ENCODE measurements at places on chromosomes 12 and 14.

- DNase-seq: no peak
These were observed 441.1 kb downstream of the BCAT1 start for GRCh38 chr12:24507827-24508226.

GRCh38 chr12:52190860-52191729 lies 719 bp downstream of the KRT80 start:
- no peak for DNase-seq

DNA sequence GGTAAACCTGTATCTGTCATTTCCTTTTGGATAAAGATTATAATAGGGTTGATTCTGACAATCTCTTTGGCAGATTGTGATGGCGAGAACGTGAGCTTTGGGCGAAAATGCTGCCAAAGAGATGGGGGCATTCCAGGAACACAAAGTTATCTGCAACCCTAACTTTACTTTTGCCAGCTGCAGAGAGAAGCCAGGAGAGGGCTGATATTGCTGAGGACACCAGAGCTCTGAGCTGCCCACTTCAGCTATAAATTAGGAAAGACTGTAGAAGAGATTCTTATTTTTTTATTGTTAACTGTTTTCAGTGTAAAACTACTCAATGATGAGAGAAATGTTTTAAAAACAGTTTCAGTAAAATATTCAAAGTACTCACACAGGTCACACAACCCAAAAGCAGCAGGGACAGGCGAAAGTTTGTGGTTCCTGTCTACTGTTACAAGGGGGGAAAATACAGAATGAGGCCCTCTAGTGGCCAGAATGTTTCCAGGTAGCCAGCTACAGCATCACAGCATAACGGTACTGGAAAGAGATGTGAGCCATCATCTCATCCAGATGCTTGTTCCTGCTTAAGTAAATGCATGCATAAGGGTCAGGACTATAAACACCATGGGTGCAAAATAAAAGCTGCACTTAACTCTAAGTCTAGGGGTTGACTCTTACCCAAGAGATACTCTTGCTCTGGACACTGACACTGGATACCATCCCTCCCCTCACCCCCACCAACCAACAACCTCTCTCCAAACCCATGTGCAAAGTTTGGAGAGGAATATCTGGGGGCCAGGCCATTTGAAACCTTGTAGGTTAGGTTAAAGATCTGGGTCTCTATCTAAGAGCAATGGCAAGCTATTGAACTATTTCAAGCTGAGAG lies 498.4 kb downstream of the RMST start:
- DNase-seq: peak; percentile 14

- no peak for DNase-seq
These were observed 101.8 kb downstream of the CAND1 start for GRCh38 chr12:67370979-67371378.

- peak; percentile 79 for DNase-seq
These were observed 82.9 kb upstream of the STXBP6 start for GRCh38 chr14:25132732-25133422.

GRCh38 chr12:39331539-39332261 lies 111.2 kb downstream of the KIF21A start:
- no peak for DNase-seq

DNA sequence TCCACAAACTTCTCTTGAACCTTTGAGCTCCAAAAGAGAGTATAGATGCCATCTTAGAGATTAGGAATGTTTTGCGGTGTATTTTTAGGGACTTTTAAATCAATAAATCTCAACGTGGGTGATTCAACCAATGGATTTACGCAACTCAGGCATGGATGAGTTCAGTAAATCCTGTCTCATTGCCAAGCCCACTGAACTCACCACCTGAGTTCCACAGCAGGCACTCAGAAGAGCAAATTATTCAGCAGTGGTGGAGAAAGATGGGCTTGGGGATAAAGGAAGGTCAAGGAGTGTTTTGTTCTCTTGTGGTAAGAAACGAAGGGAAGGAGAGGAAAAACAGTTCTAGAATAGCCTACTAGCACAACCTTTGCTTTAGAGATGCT lies 68.7 kb upstream of the HMGA2 start:
- DNase-seq: no peak

- DNase-seq: no peak
These were observed 1.4 kb downstream of the CALCOCO1 start for GRCh38 chr12:53725824-53726223.

GRCh38 chr12:39919790-39920189 lies 186.1 kb downstream of the SLC2A13 start:
- no peak for DNase-seq

DNA sequence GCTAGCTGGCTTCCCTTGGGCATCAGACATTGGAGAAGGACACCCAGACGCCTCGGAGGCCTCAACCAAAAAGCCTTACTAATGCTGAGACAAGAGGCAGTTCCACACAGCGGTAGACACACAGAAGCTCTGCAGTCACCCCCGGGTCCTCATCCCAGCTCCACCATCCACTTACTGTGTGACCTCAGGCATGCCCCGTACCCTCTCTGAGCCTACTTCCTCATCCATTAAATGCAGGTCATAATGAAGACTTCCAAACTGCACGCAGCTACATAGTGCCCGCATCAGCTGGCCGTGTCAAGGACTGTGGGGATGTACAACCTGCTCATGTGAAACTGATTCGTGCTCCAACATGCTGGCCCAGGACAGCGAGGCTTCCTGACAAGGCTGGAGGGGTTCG lies 72.3 kb downstream of the KDM2B start:
- DNase-seq: no peak

GRCh38 chr12:12511021-12511783 lies 51.5 kb downstream of the DUSP16 start:
- DNase-seq: no peak

GRCh38 chr12:113002155-113002554 lies 23.8 kb downstream of the OAS2 start:
- no peak for DNase-seq

GRCh38 chr14:57182760-57183503 lies 85.8 kb downstream of the EXOC5 start:
- peak; percentile 21 for DNase-seq

DNA sequence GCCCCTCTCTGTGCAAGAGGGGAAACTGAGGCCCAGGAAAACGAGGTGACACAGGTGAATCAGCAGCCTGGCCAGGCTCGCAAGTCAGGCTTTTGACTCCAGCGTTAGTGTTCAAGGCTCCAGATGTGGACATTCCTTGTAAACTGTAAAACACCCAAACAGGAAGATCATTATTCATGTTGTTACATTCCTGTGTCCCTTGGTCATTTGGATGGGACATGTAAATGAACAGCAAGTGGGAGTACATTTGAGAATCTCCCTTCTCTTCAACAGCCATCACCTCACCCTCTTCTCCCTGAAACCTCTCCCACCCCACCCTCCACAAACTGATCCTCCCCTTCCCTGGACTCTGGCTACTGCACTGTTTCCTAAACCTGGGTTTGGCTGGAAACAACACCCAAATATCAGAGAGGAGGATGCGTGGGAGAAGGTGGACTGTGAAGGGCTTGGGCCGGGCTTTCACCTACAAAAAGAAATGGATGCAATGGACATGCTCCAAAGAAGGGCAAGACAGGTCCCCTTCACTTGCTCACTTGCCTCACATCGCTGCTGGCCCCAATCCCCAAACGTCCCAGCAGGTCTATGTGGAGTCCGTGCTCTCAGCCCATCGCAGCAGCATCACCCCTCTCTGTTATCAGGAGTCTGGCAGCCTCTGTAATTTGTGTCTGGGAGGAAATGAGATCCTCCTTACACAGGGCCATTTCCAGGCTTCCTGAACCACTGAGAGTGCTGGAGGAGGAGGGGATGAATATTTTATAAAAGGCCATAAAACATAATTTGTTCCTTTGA lies 76.7 kb downstream of the GALNT8 start:
- DNase-seq: no peak

DNA sequence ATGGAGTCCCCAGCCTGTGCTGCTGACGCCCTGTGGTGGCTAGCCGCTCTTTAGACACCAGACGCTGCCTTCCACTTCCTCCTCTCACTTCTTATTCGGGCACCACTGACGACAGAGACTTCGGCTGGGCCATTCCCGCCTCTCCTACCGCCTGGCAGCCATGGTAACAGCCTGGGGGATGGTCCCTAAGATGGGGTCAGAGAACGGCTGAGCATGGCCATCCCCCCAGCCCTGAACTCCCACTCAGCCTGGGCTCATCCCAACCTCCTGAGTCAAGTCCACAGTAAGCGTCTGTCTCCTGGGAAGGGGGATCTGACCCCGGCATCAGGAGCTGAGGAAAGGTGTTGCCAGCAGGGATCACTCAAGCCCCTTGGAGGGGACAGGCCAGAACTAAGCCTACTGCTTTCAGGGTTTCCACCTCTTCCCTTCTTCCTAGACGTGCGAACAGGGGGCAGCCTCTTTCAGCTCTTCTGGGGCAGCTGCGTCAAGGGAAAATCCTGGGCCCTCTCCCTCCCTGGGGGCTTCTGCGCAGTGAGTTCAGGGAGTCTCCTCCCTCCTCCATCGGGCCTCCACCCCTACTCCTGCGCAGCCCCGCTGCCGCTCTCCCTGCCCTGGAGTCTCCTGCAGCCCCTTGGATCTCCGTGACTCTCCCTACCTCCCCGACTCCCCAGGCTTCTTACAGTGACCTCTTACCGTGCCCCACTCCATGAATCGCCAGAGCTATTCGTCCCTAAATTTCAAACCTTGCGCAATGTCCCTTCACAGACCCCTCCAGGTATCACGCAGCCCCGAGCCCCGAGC lies 643 bp upstream of the TAMALIN start:
- peak; percentile 22 for DNase-seq

DNA sequence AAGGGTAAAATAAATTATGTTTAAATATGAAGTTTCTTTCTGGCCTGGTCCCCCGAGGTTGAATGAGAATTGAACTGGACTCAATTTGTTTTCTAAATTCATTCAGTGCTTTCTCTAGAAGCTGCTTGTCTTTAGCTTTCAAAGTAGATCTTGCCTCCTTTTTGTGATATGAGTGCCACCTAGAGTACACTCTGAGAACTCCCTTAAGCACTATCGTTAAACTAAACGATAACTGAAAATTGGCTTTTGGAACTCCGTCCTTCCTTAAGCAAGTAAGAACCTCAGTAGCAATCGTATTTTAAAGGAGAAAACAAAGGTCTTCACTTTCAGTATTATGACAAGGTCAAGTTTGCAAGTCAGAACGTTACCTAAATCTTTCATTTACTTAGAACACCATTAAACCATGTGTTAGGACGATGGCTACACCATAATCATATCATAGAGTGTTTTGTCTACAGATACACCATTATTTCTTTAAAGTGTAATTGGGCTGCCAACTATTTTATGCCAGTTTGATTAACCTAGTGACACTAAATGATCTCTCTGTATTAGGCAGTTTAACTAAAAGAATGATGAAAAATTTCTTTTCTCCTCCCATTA lies 364.8 kb downstream of the SNAPC1 start:
- DNase-seq: peak; percentile 78

DNA sequence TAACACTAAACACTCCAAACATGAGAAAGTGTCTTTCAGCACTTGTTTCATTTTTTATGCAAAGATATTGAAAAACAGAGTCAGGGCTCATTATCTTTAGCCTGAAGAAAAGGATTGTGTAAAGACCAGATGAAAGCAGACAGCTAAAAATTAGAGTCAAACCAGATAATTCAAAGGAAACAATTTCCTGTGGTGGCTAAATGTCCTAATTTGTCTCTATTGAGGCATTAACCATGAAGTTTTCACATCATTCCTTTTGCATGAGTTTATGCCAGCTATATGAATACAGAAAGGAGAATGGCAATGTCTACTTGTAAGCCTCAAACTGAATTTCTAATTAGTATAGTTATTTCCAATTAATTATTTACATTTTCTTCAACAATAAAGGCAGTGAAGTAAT lies 338.5 kb downstream of the FSCB start:
- DNase-seq: no peak

GRCh38 chr14:55430024-55430690 lies 10.3 kb downstream of the TBPL2 start:
- DNase-seq: peak; percentile 67

GRCh38 chr12:15575671-15576541 lies 213.3 kb downstream of the EPS8 start:
- peak; percentile 12 for DNase-seq

DNA sequence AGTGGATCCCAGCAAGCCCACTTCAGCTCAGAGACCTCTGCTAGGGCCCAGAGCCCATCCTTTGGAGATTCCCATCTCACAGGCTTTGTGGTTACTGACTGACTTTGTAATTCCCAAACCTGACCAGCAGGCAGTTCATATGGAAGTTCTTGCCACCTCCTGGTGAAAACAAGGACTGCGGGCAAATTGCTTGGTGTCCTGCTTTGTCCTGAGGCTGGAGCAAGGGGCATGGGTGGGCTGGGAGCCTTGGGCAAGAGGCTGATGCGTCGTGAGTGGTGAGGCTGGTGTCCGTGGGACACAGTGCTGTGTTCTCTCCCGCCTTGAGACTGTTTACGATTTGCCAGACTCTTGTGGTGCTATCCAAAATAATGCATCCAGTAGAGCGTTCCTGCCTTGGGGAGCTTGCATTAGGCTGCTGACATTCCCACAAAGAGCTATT lies 91.0 kb downstream of the LRRC74A start:
- peak; percentile 52 for DNase-seq

- no peak for DNase-seq
These were observed 6.9 kb upstream of the LYZ start for GRCh38 chr12:69341328-69341727.

- DNase-seq: no peak
These were observed 84.1 kb upstream of the SLC38A2 start for GRCh38 chr12:46456356-46457334.

GRCh38 chr14:96162265-96162664 lies 42.4 kb upstream of the BDKRB2 start:
- no peak for DNase-seq

DNA sequence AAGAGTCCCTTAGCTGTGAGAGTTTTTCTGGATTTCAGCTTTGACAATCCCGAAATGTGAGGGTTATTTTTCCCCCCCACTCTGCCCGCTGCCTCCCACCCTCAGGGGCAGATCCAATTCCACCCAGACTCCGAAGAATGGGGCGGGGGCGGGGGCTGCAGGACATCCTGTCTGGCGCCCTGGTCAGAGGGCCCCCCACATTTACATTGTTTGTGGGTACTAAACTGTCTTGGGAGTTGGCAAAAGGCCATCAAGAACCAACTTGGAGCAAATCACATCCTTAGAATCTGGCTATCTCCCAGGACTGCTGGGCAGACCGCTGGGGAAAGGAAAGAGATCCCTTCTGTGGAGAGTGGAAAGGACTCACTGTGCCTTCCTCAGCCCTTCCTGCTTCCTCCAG lies 2.4 kb downstream of the EMP1 start:
- no peak for DNase-seq

DNA sequence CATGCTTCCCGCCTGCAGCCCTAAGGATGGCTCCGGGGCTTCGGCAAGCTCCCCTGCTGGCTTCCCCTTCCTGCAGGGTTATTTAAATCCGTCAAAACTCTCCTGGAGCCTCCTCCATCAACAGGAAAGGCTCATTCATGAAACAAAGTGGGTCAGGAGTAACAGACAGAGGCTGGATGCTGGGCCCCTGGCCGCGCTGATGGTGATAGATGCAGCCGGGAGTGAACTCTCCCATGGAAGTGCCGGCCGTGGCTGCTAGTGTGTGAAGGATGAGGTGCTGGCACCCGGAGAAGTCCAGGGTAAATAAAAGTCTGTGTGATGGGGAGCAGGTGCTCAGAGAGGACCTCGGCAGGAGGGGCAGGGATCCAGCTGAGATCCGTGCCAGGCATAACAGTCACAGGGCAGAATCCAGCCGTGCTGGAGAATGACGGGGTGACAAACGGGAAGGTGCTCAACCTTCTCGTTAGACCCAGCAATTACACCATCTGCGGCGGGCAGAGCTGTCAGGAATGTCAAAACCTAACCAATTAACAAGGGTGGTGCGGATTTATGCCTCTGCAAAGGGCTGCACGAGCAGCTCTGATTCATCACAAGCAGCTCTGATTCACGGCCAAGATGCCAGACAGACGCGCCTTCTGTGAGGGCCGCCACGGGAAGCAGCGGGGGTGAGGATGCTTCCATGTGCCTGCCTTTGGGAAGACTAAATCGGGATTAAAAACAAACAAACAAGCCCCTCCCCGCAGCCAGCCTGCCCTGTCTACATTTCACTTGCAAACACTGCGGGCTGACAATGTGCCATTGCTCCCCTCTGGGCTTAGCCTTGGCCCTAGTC lies 55.6 kb downstream of the SYNE3 start:
- DNase-seq: peak; percentile 96
